ENCODE measurements at places on chromosomes 11 and 22.

DNA sequence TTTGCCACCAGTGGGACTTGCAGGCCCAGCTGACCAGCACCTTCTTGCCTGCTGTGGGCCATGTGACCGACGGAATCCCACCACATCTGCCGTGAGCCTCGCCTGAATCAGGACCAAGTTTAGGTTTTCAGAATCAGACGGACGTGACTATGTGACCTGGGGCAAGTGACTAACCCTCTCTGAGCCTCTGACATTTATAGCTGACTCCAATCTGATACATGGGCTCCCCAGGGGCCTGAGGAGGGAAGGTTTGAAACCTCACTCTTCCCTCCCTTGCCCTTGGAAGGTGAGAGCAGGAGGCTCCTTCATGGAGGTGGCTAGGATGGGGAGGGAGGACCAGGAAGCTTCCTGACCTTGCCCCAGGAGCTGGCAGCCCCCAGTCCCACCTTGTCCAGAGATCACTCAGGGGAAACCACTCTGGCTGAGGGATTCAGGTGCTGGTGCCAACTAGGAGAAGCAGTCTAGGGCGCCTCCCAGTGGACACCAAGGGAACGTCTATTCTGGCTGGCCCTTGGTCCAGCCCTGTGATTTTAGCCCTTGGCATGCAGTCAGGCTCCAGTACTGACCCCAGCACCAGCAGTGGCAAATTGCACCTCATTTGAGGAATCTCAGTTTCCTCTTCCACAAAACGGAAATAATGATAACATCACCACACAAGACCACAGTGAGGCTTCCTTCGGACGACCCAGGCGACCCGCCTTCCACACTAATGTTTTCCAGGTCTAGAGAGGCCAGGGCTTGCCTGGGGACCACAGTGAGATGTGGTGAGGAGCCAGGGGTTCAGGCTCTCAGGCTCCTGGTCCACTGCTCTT is 47.2 kb upstream of the SYT7 start:
- DNase-seq, result peak; percentile 48

- no peak for DNase-seq
Measured at GRCh38 chr11:33906484-33907186, 14.8 kb upstream of the LMO2 start.

- peak; percentile 94 for DNase-seq
Measured at GRCh38 chr11:8934742-8935488, 2.2 kb upstream of the C11orf16 start.

DNA sequence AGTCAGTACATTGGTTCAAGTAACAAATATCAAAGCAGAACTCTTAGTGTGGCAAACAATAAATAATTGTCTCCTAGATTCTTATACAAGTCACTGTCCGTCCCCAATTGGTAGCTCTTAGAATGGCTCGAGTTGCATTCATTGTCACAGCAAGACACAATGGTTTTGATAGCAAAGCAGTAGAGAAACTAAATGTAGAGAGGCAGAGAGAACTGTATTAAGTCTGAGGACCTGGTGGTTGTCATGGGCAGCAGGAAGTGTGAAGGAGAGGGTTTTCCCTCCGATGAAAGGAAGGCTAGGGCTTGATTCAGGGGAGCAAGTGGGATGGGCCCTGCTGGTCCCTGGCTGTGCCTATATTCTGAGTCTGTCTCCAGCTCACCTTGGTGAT is 36.6 kb downstream of the RCOR2 start:
- DNase-seq, result no peak

DNA sequence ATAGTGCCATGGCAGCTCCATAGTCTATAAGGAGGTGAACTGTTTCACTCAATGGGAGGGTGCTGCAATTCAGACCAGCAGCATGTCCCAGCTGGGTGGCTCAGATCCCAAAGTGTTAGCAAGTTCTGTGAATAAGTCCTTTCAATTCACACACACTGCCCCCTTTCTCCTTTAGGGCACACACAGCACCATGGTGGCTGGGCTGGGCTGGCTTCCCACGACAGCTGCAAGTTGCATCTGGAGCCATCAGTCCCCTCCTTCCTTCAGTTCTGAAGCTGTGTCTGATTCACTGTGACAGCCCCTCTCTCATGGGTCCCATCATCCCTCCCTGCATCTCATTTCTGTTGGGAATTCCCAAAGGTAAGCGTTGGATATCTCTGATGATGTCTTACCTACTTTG is 324.1 kb upstream of the NCAM1 start:
- DNase-seq, result no peak

GRCh38 chr22:17213976-17214375 is 5.3 kb downstream of the ADA2 start:
- peak; percentile 27 for DNase-seq

Data from fibroblast of skin of right biceps (primary cell).